Activated CD8-positive, alpha-beta memory T cell treated with anti-CD3 and anti-CD28 coated beads for 1 hour (primary cell): ENCODE measurements at places on chromosomes 12 and 14.

- no peak for DNase-seq
Observed at GRCh38 chr14:92460541-92460915, 53.1 kb upstream of the RIN3 start.

GRCh38 chr12:121600702-121601336 is 20.0 kb upstream of the KDM2B start:
- DNase-seq = no peak

DNA sequence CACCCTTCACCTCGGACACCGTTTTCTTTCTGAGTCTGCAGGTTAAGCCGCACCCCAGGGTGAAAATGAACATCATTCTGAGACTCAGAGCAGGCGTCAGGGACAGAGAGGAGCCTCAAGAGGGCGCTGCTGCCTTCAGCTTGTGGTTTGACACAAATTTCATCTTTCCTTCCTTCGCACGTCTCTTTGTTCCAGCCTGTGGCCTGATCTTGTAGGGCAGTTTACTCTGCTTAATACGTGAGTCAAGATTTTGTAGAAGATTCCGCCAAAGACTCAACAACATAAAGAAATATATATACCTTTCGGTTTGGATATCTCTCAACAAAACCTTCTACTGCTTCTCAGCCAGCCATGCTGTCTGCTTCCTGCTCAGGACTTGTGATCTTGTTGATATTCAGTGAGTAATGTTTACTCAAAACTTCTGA is 329.3 kb upstream of the OR4E1 start:
- DNase-seq = peak; percentile 38

GRCh38 chr12:95402096-95402495 is 71.9 kb upstream of the METAP2 start:
- no peak for DNase-seq

GRCh38 chr12:87094356-87094755 is 838.2 kb upstream of the MGAT4C start:
- no peak for DNase-seq

DNA sequence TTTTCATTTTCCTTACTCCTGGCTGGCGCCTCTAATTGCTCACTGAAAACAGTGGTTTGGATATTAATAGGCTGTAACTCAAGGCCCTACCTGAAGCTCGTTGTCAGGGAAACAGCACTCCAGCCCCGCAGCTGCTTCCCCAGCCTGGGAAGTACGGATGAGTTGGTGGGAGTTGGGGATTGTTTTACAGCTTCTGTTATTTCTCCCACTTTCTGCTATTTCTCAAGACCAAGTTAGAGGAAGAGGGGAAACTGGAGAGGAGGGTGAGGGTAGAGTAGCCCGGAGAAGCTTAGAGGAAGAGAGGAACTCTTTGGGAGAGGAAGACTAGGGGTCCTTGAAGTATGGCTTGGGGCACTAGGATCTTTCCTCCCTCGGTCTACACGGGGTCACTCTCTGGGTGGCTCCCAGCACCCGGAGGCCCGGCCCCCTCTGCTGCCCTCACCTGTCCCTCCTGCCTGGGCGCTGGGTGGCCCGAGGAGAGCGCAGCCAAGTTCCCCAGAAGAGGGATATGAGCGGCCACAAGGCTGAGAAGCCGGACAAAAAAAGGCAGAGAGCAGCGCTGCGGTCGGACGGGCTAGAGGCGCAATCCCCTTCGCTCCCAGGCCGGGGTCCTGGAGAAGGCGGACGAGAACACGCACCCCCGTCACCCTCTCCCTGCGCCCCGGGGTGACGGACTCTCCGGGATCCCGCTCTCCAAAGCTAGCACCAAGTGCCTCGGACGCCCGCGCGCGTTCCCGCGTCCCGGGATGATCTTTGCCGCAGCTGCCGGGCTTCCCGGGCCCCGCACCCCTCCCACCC is 671 bp downstream of the SPTB start:
- no peak for DNase-seq

- DNase-seq = peak; percentile 28
Observed at GRCh38 chr14:67515386-67516079, 17.6 kb upstream of the PLEKHH1 start.

DNA sequence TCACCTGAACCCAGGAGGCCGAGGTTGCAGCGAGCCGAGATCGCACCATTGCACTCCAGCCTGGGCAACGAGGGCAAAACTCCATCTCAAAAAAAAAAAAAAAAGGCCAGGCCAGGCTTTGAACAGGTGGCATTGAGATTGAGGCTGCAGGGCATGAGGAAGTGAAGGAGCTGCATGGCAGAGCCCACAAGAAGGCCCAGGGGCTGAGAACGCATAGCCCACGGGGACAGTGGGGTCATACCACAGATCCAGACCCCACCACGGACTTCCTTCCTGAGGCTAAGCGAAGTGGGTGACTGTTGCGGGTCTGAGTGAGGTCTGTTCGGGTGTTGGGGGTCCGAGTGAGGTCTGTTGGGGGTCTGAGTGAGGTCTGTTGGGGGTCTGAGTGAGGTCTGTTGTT is 7.8 kb downstream of the JAG2 start:
- DNase-seq = no peak

- DNase-seq = no peak
Observed at GRCh38 chr12:76080017-76080728, 4.3 kb downstream of the NAP1L1 start.
